ENCODE measurements at places on chromosomes 1 and 21. TPM values are rescaled to one million over a fixed set of nuclear protein-coding genes. Genes with fewer than 3 reads are reported as not detected.

The VCAM1 gene
- total RNA-seq, result 2.9 TPM

The AHCYL1 gene
- total RNA-seq, result 49.6 TPM

The GJC2 gene
- 14.8 TPM for total RNA-seq

The SPATA21 gene
- not detected for total RNA-seq

The TFF1 gene
- not detected for total RNA-seq

The GCSAML gene
- not detected for total RNA-seq

The OR2T33 gene
- not detected for total RNA-seq

The SMIM1 gene
- 2.8 TPM for total RNA-seq

The AMPD2 gene
- total RNA-seq, result 66.3 TPM

The KCNJ6 gene
- not detected for total RNA-seq

The CD101 gene
- 0.66 TPM for total RNA-seq

The ICOSLG gene
- total RNA-seq, result under 0.01 TPM

The E2F2 gene
- total RNA-seq, result 0.17 TPM

The RHD gene
- not detected for total RNA-seq

The CCDC27 gene
- not detected for total RNA-seq

The NPR1 gene
- total RNA-seq, result 0.58 TPM

The MYOG gene
- not detected for total RNA-seq

The LCE2C gene
- not detected for total RNA-seq

The PRAMEF10 gene
- not detected for total RNA-seq

The OR6K3 gene
- total RNA-seq, result not detected

The CD164L2 gene
- total RNA-seq, result not detected

The DRAXIN gene
- 0.17 TPM for total RNA-seq

The SLC16A4 gene
- total RNA-seq, result 44.7 TPM

The DRAM2 gene
- 54.7 TPM for total RNA-seq

The GPX7 gene
- total RNA-seq, result 45.2 TPM

The KCNA10 gene
- not detected for total RNA-seq

The AKR1A1 gene
- total RNA-seq, result 133 TPM

The WNT3A gene
- not detected for total RNA-seq

The LRRC53 gene
- not detected for total RNA-seq

The CD5L gene
- not detected for total RNA-seq

The SUSD4 gene
- not detected for total RNA-seq

The TRIM17 gene
- 0.15 TPM for total RNA-seq

The CYP4A11 gene
- not detected for total RNA-seq

The HMCN1 gene
- total RNA-seq, result 7.4 TPM

The RBM11 gene
- not detected for total RNA-seq

The SCYL3 gene
- total RNA-seq, result 12.8 TPM

The PKLR gene
- not detected for total RNA-seq

Data from smooth muscle cell of trachea (primary cell).